ENCODE measurements at places on chromosomes 7 and 10. TPM values are rescaled to one million over a fixed set of nuclear protein-coding genes. Genes with fewer than 3 reads are reported as not detected.
A peak's percentile ranks its signal among the peaks of the same experiment; 100 is the strongest.

DNA sequence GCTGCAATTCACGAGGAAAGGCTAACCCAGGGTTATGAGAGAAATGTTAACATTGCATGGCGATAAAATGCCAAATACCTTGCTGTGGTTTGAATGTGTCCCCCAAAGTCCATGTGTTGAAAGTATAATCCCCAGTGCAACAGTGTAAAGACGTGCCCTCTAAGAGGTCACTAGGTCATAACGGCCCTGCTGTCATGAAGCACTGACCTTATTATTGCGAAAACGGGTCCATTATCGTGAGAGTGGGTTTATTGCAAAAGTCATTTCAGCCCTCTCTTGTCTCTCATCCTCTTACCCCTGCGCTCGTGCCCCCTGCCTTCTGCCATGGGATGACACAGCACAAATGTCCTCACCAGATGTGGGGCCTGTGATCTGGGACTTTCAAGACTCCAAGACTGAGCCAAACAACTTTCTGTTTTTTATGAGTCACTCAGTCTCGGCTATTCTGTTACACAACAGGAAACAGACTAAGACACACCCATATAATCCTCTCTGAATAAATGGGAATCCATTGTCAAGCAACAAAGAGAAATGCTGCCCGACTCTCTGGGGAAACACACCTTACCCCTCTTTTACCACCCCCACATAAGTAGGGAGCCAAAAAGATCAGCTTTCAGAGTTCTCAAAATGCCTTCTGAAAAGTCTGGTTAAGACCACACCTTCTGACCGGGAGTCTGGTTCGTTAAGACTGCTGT is 73.1 kb upstream of the UCN3 start:
- peak; percentile 90 for DNase-seq

GRCh38 chr7:100080907-100081534 is 502 bp downstream of the ZNF3 start:
- DNase-seq = no peak

DNA sequence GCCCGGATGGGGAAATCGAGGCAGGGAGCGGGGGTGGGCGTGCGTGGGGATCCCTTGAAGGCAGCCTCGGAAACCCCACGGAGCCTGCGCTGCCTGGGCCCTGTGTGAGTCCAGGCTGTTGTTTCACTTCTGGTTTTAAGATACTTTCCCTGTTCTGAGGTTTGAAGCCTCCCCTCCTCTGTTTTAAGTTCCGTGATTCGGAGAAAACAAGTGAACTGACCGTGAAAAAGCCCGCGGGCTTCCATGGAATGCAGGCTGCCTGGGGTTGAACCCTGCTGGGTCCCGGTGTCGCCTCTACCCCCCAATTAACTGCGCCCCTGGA is 401 bp downstream of the LRRC27 start:
- no peak for DNase-seq

The DLX5 gene
- total RNA-seq = not detected

All from A172 (cell line).